Dermis blood vessel endothelial cell (primary cell): ENCODE measurements at places on chromosomes 3 and 15. TPM values are rescaled to one million over a fixed set of nuclear protein-coding genes. Genes with fewer than 3 reads are reported as not detected.

PPP1R14D gene
- not detected in 2 replicates for total RNA-seq

HRH1 gene
- 6.1 TPM in 2 replicates for total RNA-seq

PRRT3 gene
- 0.68 and 0.84 TPM in 2 replicates for total RNA-seq

SCG5 gene
- 0.34 TPM in 1 of 2 replicates, not detected in the other for total RNA-seq

CASR gene
- not detected in 2 replicates for total RNA-seq

VILL gene
- total RNA-seq: 8.0 and 8.7 TPM in 2 replicates

IL16 gene
- total RNA-seq: 2.6 and 3.6 TPM in 2 replicates

FMN1 gene
- 0.09 and 0.17 TPM in 2 replicates for total RNA-seq

RETNLB gene
- total RNA-seq: not detected in 2 replicates

ARNT2 gene
- 0.28 and 0.34 TPM in 2 replicates for total RNA-seq
